Bone marrow (tissue), 2 donors: ENCODE measurements at places on chromosomes 5 and 9.

GRCh38 chr5:43192558-43193180, 644 bp downstream of the NIM1K start:
- DNase-seq, result peak; percentile 21

DNA sequence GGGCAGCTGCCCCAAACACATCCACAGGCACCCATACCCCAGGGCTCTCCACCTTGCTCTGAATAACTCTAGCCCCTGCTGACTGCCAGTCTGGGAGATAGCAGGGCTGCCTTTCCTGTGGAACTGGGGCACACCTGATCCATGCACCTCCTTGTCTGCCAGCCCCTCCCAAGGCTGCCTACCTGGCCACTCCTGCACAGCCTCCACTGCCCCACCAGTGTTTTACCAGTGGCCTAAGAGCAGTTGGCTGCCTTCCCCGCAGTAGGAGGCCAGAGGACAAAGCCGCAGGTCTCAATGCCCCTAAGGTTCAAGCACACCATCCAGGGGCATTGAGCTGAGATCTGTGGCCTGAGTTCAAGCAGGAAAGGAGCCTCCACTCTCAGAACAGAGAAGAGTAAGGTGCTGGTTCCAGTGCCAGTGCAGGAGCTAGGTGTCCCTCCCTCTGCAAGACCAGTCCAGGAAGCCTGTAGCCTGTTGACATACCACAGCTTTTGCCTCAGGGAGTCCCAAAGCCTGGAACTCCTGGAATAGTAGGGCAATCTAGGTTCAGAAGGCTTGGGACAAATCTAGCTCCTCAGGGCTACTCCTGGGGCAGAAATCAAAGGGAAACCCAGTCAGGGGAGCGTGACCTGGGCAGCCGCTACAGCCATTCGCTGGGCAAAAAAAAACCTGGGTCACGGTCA, 514.5 kb upstream of the PTGER4 start:
- no peak for DNase-seq

DNA sequence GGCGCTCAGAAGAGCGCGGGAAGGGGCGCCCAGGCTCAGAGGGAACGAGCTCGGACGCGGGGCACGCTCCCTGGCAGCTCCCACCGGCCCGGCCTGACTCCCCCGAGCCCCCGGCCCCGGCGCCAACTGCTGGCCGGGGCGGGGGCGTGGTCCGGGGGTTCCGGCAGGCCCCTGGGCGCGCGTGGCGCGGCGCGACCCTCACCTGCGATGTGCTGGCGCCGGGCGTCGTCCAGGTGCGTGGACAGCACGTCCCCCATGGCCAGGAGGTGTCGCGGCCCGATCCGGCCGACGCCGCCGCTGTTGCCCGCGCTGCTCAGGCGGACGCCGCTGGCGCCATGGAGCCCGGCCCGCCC, 43.5 kb upstream of the STXBP1 start:
- no peak for DNase-seq

DNA sequence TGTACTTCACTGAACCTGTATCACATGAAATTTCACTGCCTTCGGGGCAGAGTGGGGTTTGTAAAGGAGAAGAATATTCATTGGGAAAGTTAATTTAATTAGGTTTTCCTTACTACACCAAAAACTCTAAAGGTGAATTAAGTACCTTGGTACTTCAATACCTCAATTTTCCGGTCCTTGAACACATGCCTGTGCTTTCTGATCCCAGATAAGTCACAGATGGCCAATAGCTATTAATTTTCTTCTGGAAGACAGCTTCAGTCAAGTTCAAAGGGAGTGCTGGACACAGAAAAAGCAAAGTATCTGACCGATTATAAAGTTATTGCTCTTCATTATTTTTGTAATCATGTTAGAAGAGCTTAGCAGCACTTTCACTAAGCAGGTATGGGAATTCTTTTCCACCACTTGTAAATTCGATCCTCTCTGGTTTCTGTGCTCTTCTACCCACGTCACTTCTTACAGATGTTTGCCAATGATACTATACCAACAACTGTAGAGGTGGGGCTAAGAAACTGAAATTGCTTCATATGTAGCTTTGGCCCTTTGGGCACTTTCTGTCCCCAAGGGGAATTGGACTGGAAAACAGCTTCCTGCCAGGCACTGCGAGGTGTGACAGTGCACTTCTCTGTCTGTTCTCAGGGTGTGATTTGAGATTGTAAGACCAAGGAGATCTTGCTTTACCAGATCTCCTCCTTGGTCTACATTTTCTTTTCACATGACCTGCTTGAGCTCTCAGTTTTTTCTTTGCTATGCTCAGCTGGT, 164.0 kb downstream of the CCDC192 start:
- no peak for DNase-seq

DNA sequence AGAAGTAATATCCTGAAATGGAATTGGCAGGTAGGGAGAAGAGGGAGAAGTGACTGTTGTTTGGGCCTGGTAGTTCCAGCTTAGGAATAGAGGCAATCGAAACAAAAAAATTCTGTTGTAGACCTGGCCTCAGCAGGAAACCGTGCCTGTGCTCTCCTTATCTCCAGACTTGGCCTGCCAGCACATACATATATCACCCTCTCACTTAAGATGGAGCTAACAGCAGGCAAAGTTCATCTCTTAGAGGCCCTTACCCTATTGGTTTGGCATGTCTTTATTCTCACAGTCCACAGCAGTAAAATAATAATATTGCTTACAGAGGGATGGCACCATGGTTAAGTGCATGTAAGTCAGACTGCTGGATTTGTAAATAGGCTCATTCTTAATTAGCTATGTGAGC, 19.6 kb upstream of the TNC start:
- no peak for DNase-seq

- no peak for DNase-seq
Measured at GRCh38 chr5:5069851-5070250, 70.3 kb upstream of the ADAMTS16 start.

- DNase-seq, result no peak
Measured at GRCh38 chr9:125428060-125428901, 166.7 kb downstream of the GAPVD1 start.

GRCh38 chr5:106759152-106759551, 911.6 kb downstream of the EFNA5 start:
- DNase-seq, result no peak

DNA sequence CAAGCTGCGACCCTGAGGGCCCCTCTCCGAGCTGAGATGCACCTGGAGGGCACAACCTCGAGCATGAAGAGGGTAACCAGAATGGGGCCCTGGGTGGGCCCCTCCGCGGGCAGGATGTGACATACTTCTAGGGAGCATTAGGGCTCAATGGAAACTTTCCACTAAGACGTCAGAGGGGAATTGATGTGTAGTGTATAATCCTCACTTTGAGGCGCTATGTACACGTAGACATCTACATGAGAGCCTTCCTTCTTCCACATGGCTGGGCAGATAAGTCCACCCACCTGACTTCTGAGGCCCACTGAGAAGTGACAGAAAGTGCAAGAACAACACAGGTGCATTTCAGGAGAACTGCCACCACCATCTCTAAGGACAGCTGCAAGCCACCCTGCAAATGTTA, 61.0 kb downstream of the DAP start:
- DNase-seq, result no peak

GRCh38 chr9:16817514-16817913, 53.0 kb downstream of the BNC2 start:
- DNase-seq, result no peak

DNA sequence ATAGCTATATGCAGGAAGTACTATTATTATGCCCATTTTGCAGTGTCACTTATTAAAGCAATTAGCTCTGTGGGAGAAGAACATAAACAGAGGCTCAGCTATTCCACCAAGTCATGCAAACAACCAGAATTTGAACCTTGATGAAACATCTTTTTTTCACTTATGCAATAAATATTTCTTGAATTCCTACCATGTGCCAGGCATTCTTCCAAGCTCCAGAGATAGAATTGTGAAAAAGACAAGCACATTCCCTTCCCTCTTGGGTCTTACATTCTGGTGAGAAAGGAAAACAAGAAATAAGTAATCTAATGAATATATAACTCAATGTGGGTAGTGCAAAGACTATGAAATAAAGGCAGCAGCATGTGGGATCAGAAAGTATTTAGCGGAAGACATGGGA, 32.1 kb upstream of the ADRB2 start:
- no peak for DNase-seq

- DNase-seq, result no peak
Measured at GRCh38 chr9:95197692-95198271, 119.7 kb downstream of the FANCC start.

DNA sequence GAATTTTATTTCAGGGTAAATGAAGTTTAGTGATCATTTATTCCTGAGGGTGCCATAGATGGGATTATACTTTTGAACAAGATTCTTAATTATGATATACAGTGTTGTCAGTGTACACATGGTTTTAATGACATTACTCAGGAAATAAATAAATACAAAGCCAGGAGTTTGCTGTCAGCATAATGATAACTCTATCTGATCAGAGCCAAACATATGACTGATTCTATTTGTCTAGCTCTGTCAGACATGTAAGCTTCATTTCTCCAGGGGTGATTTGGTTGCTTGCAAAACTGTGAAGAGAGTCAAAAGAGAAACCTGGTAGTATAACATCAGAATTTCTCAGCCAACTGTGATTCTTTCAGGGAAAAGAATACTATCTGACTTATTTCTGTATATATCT, 1425.8 kb upstream of the C9orf72 start:
- DNase-seq, result no peak

GRCh38 chr5:172048539-172049101, 42.2 kb upstream of the FBXW11 start:
- no peak for DNase-seq

DNA sequence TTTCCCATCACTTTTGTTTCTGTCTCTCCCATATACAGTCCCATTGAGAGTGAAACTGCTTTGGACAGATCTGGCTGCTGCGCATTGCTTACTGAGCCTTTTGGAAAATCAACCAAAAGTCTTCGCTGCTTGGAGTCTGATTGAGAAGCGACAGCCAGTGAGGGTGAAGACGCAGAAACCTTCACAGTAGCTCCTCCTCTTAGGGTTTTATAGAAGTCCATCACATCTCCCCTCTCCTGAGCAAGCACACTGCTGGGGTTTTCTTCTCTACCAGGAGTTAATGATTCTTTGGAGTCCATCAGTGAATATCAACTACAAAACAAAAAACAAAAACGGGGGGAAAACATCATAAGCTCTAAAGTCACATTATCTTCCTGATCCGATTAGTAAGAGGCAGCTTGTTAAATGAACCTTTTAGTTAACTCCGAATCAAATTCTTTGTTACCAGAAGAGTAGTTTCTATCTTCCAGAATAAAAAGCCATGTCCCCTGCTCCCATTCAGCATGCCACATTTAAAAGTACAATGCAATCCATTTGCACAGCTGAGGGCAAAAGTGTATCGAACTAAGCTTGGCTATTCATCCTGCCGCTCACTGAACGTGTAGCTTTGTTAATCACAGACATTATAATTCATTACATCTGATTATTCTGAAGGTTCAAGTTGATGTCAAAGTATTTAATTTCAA, 2.8 kb downstream of the NR3C1 start:
- no peak for DNase-seq

- no peak for DNase-seq
Measured at GRCh38 chr5:112165399-112165798, 253.7 kb downstream of the EPB41L4A start.

- DNase-seq, result no peak
Measured at GRCh38 chr5:170315154-170315553, 17.6 kb upstream of the LCP2 start.

DNA sequence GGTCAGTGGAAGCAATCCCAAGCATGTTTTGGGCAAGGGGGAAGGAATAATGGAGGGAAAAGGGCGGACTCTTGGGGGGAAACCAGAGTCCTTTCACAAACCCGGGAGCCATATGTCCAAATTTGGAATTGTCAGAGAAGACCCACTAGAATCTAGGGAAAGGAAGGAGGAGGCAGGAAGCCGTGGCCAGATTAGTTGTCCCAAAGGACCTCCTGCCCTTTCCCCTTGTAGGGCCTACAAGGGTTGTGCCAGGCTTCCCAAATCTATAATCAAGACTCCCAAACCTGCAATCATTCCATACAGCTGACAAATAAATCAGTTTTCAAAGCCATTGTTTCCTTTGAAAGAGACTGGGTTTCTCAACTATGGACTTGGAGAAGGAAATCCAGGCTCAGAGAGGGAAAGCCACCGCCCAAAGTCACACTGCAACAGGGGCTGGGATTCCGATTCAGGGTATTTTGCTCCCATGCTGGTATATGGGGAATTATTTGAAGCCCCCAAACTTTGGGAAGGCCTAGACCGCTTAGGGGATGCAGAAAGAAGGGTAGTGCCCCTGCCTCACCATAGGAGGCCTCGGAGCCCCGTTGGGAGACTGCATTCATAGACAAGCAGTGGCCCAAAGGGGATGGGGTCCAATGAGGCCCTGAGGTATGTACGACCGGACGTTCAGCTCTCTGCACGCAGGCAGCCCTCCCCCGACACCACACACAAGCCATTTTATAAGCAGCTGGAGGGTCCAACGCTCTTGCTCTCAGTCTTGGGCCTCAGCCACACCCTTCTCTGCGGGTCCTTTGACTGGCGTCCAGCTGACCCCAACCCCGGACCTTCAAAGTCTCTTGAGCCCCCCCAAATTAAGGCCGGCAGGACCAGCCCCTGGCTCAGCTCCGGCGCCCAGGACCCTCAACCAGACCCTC, 815 bp downstream of the ANXA6 start:
- no peak for DNase-seq

GRCh38 chr5:95531491-95531890, 23.3 kb downstream of the SKIC3 start:
- no peak for DNase-seq

DNA sequence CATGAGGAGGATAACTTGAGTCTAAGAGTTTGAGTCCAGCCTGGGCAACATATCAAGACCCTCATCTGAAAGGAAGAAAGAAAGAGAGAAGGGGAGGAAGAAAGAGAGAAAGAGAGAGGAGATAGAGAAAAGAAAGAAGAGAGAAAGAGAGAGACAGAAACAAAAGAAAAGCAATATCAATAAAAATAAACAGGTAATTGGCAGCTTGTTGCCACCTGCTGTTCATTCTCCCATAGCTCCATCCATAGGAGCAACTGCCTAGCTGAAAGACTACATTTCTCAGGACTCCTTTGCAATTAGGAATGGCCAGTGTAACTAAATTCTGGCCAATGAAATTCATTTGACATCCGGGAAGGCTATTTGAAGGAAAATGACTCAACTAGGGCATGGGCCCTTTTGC, 4.6 kb upstream of the TTC39B start:
- DNase-seq, result no peak

DNA sequence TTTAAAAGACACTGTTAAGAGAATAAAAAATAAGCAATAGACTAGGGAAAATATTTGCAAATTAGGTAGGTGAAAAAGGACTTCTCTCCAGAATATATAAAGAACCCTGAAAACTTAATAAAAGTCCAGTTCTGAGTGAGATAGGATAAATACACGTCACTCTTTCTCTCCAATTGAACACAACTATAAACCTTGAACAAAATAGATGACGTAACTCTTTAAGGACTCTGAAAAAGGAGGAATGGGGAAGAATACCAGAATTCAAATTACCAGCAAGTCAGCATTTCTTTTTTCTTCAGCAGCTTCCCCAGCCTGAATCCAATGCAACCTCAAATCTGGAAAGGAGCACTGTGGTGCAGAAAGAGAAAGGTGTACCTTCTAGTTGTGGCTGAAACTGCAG, 6.8 kb upstream of the WDR41 start:
- DNase-seq, result no peak
